Glutamatergic neuron (in vitro differentiated cells): ENCODE measurements at places on chromosomes 5 and 9. TPM values are rescaled to one million over a fixed set of nuclear protein-coding genes. Genes with fewer than 3 reads are reported as not detected.

GRCh38 chr9:120778758-120779157 is 14.5 kb downstream of the FBXW2 start:
- DNase-seq: no peak
- no peaks in the 10 kb centered on the region for H3K36me3 ChIP-seq
- no peaks in the 10 kb centered on the region for H3K4me1 ChIP-seq
- no peaks in the 10 kb centered on the region for H3K27me3 ChIP-seq
- no peak overlapping the region for H3K4me3 ChIP-seq
- H3K27ac ChIP-seq: peak overlapping the region; percentile 9

GRCh38 chr5:160175438-160176218 is 53.7 kb upstream of the FABP6 start:
- peaks cover 33% of the 10 kb centered on the region for H3K4me1 ChIP-seq
- no peak overlapping the region for H3K4me3 ChIP-seq
- DNase-seq: no peak

DNA sequence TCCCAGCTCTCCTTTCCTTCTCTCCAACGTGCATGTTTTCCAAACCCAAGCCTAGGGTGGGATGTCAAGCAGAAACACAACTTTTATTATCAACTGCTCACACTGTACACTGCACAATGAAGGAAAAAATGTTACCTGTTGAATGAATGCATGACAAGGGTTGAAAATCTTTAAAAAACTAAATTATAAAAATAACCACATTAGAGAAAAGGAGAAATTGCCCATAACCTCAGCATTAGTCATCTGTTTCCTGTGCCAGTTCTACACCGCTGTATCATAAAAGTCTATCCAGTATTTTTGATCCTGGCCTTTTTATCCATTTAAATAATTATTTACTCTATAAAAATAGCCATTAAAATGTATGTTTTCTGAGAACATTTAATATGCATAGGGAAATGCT is 101.1 kb downstream of the APBA1 start:
- DNase-seq: no peak
- no peaks in the 10 kb centered on the region for H3K4me1 ChIP-seq
- H3K27me3 ChIP-seq: peaks cover 2% of the 10 kb centered on the region
- no peaks in the 10 kb centered on the region for H3K36me3 ChIP-seq

DNA sequence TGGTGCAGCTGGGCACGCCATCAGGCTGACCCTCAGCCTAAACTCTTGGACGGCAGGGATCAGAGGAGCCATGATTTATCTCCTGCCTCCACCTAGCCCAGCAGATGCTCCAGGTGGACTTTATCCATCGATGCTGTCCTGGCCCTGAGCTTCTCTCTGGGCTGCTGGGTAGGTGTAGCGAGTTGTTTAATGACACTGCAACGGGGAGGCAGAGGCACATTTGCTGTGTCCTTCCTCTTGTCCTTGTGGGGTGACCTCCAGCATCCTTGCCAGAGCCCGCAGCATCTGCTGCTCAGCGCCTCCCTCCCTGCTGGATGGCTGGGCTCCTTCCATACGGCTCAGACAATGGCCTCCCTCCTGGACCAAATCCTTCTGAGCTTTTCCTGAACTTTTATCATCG is 103.1 kb upstream of the IRX4 start:
- no peaks in the 10 kb centered on the region for H3K27me3 ChIP-seq
- H3K27ac ChIP-seq: no peak overlapping the region
- H3K4me3 ChIP-seq: no peak overlapping the region
- no peaks in the 10 kb centered on the region for H3K36me3 ChIP-seq
- no peaks in the 10 kb centered on the region for H3K4me1 ChIP-seq

DNA sequence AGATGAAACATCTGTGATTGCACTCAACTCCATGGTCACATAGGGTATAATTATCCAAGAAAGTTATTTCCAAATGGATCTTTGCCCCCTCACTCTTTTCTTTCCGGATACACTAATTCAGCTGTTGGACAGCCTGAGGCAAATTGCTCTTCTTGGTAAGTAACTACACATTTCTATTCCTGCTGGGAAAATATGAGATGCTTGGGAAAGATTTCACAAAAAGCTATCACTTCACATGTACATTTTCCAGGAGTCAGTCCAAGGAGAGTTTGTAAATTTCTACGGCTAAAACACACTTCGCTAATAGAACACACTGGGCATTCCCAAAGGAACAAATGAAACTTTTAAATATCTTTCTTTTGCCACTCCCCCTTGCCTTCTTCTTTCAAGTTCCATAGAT is 123.0 kb upstream of the GRIA1 start:
- DNase-seq: no peak
- H3K36me3 ChIP-seq: no peaks in the 10 kb centered on the region
- no peaks in the 10 kb centered on the region for H3K27me3 ChIP-seq
- no peak overlapping the region for H3K4me3 ChIP-seq
- no peak overlapping the region for H3K27ac ChIP-seq
- H3K4me1 ChIP-seq: no peaks in the 10 kb centered on the region

DNA sequence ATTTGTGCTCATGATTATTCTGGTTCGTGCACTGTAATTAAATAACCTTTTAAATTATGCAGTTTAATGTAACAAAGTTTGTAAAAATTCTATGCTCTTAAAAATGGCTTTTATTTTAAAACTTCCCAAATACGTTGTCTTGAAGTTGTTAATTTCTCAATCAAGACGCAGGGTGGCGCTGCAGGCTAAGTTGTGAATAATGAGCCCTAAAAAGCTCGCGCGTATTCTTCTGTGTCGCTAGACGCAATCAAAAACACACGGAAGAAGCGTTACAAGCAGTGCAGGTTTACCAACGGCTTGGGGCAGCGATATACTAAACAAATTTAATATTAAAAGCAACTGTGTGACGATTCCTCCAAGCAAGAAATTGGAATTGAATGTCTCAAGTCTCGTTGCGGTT is at the start of gene PCDHB4:
Gene PCDHB4, plus strand, starts transcription at position 256 of the 400 bp plus-strand sequence. CDS start 181 bp downstream, outside the sequence.
- H3K27me3 ChIP-seq: no peaks in the 10 kb centered on the region
- peaks cover 24% of the 10 kb centered on the region for H3K36me3 ChIP-seq
- DNase-seq: no peak
- H3K4me1 ChIP-seq: no peaks in the 10 kb centered on the region
- no peak within 1 kb of the TSS for H3K4me3 ChIP-seq
- no peak within 1 kb of the TSS for H3K27ac ChIP-seq

DNA sequence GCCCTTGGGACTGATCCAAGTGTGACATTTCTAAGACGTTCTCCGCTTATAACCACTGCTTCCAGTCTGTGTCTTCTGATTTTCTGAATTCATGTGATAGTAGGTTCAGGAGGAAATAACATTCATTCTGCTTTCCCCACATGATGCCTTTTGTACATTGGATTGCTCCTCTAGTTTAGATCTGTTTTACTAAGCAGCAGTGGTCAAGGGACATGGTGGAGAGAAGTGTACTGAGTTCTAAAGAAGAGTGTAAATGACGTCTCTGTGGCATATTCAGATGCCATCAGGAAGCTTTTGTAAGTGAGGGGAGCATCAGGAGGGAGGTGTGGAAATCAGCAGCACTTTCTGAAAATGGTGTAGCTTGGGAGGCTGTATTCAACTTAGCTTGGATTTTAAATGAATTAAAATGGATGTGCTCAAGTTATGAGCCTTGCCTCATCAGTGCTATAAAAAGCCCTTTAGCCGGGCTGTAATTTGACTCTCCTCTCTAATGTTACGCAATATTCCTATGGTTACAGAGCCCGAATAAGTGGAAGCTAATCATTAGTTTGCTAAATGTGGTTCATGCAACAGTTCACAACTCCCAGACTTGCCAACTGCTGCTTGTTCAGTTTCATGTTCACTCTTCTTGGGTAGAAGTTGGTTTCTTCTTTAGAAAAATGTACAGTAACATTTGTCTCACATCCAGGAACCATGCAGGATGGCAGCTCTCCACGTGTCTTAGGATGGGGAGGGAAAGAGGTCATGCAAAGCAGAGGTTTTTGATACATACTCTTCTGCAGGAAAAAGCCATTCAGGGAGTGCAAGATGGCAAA is 281.3 kb downstream of the ARHGAP26 start:
- H3K4me3 ChIP-seq: no peak overlapping the region
- DNase-seq: no peak

- no peaks in the 10 kb centered on the region for H3K27me3 ChIP-seq
- no peak for DNase-seq
- H3K36me3 ChIP-seq: no peaks in the 10 kb centered on the region
- H3K4me1 ChIP-seq: no peaks in the 10 kb centered on the region
These were observed 186.8 kb upstream of the SLC27A6 start for GRCh38 chr5:128778474-128778873.

- H3K27ac ChIP-seq: no peak overlapping the region
- H3K27me3 ChIP-seq: peaks cover 4% of the 10 kb centered on the region
- peaks cover 7% of the 10 kb centered on the region for H3K4me1 ChIP-seq
- no peak for DNase-seq
- no peak overlapping the region for H3K4me3 ChIP-seq
- no peaks in the 10 kb centered on the region for H3K36me3 ChIP-seq
These were observed 9.0 kb upstream of the ZNF79 start for GRCh38 chr9:127415141-127415540.

DNA sequence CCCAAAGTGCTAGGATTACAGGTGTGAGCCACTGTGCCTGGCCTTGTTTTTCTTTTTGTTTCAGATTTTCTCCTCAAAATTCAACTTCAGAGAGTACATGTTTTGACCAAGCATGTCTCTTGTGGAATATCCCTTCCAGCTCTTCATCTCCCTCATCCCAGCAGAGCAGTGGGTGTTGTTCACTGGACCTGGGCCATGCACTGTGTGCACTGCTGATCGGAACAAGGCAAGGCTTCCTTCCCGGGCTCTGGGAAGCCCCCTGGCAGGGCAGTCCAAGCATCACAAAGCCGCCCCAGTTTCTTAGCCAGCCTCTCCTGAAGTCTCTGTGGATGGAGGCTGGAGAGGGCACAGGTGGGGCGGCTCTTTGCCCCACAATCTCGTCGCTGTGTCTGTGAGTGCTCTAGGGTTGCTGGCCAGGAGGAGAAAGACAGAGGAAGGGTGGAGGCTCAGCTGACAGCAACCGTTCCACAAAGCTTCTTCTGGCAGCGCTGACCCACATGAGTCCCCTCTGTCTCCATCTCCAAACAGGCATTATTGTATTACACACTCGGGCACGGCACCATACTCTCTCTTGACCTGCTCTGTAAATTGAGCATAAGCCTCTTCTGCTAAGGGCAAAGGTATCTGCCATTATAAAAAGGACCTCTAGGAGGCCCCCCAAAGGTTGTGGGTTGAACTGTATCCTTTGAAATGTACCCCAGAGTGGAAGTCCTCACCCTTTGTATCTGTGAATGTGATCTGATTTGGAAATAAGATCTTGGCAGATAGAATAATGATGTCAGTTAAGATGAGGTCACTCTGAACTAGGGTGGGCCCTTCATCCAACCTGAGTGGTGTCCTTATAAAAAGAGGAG is 89.6 kb downstream of the TARS1 start:
- H3K27me3 ChIP-seq: no peaks in the 10 kb centered on the region
- no peaks in the 10 kb centered on the region for H3K36me3 ChIP-seq
- no peaks in the 10 kb centered on the region for H3K4me1 ChIP-seq
- no peak for DNase-seq

- peak overlapping the region; percentile 67 for H3K4me3 ChIP-seq
- H3K36me3 ChIP-seq: no peaks in the 10 kb centered on the region
- H3K27me3 ChIP-seq: peaks cover 7% of the 10 kb centered on the region
- H3K4me1 ChIP-seq: peaks cover 8% of the 10 kb centered on the region
- no peak overlapping the region for H3K27ac ChIP-seq
These were observed 1.5 kb downstream of the SAPCD2 start for GRCh38 chr9:137068539-137069507.

DNA sequence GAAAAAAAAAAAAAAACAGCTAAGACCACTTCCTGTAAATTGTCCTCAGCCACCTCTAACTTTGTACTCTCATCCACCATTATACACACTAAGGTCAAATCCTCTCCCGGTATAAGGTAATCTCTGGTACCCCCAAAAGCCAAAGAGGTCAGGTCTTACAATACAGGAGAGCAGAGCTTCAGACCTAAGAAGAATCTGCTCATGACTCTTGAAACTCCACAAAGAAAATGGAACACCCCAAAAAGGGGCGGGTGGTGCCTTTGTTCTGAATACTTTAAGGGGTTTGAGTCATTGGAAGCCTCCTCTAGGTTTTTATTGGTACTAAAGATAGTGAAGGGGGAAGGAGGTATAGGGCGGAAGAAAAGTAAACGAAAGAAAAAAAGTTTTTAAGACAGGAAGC is 69.8 kb downstream of the COL15A1 start:
- no peak overlapping the region for H3K4me3 ChIP-seq
- no peaks in the 10 kb centered on the region for H3K4me1 ChIP-seq
- no peaks in the 10 kb centered on the region for H3K27me3 ChIP-seq
- DNase-seq: no peak
- H3K27ac ChIP-seq: no peak overlapping the region

- DNase-seq: no peak
- H3K27me3 ChIP-seq: peaks cover 34% of the 10 kb centered on the region
- H3K4me3 ChIP-seq: peak overlapping the region; percentile 54
- no peaks in the 10 kb centered on the region for H3K36me3 ChIP-seq
- H3K4me1 ChIP-seq: peaks cover 35% of the 10 kb centered on the region
- peak overlapping the region; percentile 82 for H3K27ac ChIP-seq
These were observed 42.1 kb downstream of the CXXC5 start for GRCh38 chr5:139690064-139690802.

GRCh38 chr5:57445006-57445704 is 37.5 kb downstream of the ACTBL2 start:
- no peak overlapping the region for H3K4me3 ChIP-seq
- H3K36me3 ChIP-seq: no peaks in the 10 kb centered on the region
- peaks cover 15% of the 10 kb centered on the region for H3K4me1 ChIP-seq
- DNase-seq: no peak
- no peak overlapping the region for H3K27ac ChIP-seq

- H3K4me1 ChIP-seq: peaks cover 2% of the 10 kb centered on the region
- DNase-seq: no peak
- peaks cover 2% of the 10 kb centered on the region for H3K27me3 ChIP-seq
- no peak overlapping the region for H3K27ac ChIP-seq
- no peak overlapping the region for H3K4me3 ChIP-seq
These were observed 53.5 kb upstream of the EQTN start for GRCh38 chr9:27350382-27350976.

GRCh38 chr5:179986328-179986727 is 78.6 kb upstream of the TBC1D9B start:
- H3K27ac ChIP-seq: no peak overlapping the region
- peaks cover 2% of the 10 kb centered on the region for H3K4me1 ChIP-seq
- peaks cover 2% of the 10 kb centered on the region for H3K27me3 ChIP-seq
- no peak for DNase-seq
- no peak overlapping the region for H3K4me3 ChIP-seq
- peaks cover 18% of the 10 kb centered on the region for H3K36me3 ChIP-seq

DNA sequence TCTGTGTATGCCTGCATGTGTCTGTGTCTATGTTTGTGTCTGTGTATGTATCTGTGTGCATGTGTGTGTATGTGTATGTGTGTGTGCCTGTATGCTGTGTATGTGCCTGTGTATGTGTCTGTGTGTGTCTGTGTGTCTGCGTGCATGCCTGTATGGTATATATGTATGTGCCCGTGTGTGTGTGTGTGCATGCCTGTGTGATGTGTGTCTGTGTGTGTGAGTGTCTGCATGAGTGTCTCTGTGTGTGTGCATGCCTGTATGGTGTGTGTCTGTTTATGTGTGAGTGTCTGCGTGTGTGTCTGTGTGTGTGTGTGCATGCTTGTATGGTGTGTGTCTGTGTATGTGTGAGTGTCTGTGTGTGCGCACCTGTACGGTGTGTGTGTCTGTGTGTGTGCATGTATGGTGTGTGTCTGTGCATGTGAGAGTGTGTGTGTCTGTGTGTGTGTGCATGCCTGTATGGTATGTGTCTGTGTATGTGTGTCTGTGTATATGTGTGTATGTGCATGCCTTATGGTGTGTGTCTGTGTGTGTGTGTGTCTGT is 137.1 kb upstream of the IRX2 start:
- no peak overlapping the region for H3K4me3 ChIP-seq
- peaks cover 5% of the 10 kb centered on the region for H3K4me1 ChIP-seq
- H3K36me3 ChIP-seq: peaks cover 5% of the 10 kb centered on the region
- H3K27ac ChIP-seq: no peak overlapping the region

The FBN2 gene
- total RNA-seq: 0.86 TPM

The GPR151 gene
- total RNA-seq: not detected

The CNOT6 gene
- total RNA-seq: 62.0 TPM

The ZCCHC9 gene
- 14.8 TPM for total RNA-seq

The DMRT2 gene
- total RNA-seq: 0.56 TPM

The ECM2 gene
- 0.20 TPM for total RNA-seq

The TMEM252 gene
- not detected for total RNA-seq

The BARX1 gene
- total RNA-seq: 6.9 TPM

The HCN1 gene
- 0.56 TPM for total RNA-seq
